ENCODE measurements at places on chromosomes 2 and 18. TPM values are rescaled to one million over a fixed set of nuclear protein-coding genes. Genes with fewer than 3 reads are reported as not detected.

Gene CXCR1
- total RNA-seq, result not detected

GRCh38 chr18:8705961-8706790, 820 bp downstream of the MTCL1 start:
- DNase-seq, result peak; percentile 65

- DNase-seq, result no peak
These were observed 600.5 kb upstream of the SYT4 start for GRCh38 chr18:43877616-43878321.

- no peak for DNase-seq
These were observed 269.3 kb downstream of the GLI2 start for GRCh38 chr2:121004950-121005349.

Gene SKOR2
- total RNA-seq, result not detected

GRCh38 chr18:43651057-43651456, 373.8 kb upstream of the SYT4 start:
- DNase-seq, result no peak

- peak; percentile 13 for DNase-seq
These were observed 39.5 kb downstream of the RRM2 start for GRCh38 chr2:10161961-10162441.

Gene IL1RN
- not detected for total RNA-seq

Gene CRYBA2
- not detected for total RNA-seq

GRCh38 chr2:204033611-204034495, 97.3 kb downstream of the ICOS start:
- no peak for DNase-seq

- DNase-seq, result no peak
These were observed 9.6 kb upstream of the MTA3 start for GRCh38 chr2:42558827-42559226.

DNA sequence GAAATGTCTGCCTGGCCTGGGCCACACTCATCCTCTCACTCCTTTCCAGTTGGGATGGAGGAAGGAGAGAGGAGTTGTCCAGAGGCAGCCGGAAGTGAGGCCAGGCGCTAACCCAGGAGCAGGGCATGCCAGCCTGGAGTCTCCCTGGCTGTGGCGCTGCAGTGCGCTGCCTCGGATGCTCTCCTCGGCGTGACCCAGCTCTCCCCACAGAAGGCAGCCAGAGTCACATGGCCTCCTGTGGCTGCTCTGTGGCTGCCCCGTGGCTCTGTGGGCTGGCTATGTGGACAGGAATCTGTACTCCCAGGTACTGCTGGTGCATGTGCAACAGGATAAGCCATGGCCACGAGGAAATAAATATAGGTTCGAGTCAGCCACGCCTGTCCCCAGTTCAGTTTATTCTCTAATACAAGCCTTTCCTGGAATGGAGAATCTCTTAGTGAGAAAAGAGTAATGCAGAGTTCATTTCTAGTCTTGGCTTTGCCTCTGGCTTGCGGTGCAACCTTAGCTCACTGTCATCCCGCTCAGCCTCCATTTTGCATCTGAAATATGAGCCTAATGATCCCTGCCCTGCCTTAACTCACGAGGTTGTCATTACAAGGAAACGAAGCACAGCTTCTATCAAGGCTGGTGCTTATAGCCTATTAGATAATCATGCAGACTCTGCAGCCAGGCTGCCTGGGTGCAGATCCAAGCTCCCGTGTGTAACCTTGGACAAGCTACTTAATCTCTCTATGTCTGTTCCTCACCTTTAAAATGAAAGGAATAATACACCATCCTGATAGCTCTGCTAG, 106.3 kb downstream of the ANTXR1 start:
- no peak for DNase-seq

Gene DRC1
- not detected for total RNA-seq

Gene CRYGD
- total RNA-seq, result not detected

Gene HTR2B
- total RNA-seq, result not detected

DNA sequence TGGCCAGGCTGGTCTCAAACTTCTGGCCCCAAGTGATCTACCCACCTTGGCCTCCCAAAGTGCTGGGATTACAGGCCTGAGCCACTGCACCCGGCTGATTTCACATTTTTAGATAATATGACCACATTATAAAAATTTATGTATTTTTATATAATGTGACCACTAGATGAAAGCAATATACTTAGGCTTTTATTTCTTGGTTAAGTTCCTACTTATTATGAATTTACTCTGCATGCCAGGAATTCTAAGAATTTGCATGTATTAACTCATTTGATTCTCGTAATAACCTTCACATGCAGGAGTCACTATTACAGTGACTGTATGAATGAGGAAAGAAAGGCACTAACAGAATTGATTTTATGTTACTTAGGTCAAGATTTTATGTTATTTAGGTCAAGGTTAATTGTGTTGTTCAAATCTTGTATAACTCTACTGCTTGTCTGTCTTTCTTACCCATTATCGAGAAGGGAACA, 25.6 kb upstream of the CASP8 start:
- DNase-seq, result peak; percentile 55

DNA sequence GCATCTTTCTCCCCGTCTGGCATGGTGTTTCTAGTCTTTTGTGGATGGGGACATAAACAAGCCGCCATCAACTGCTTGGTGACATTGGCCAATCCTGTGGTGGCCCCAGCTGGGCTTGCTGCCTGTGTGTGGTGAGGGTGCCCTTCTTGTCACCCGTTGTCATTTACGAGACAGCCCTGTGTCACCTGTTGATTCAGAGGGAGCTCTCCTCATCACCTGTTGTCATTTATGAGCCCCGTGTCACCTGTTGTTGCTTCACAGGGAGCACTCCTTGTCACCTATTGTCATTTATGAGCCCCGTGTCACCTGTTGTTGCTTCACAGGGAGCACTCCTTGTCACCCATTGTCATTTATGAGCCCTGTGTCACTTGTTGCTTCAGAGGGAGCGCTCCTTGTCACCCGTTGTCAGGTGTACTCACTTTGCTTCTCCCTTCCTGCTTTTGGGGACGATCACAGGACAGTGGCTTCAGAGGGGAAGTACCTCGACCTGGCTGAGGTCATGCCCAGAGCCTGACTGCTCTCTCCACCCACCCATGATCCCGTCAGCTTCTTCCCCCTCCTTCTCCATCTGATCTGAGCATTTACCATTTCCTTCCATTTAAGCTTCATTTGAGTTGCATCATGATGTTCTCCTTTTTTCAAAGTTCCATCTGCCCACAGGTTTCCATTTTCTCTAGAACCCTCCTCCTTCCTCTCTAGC, 29.1 kb downstream of the HPCAL1 start:
- DNase-seq, result no peak

DNA sequence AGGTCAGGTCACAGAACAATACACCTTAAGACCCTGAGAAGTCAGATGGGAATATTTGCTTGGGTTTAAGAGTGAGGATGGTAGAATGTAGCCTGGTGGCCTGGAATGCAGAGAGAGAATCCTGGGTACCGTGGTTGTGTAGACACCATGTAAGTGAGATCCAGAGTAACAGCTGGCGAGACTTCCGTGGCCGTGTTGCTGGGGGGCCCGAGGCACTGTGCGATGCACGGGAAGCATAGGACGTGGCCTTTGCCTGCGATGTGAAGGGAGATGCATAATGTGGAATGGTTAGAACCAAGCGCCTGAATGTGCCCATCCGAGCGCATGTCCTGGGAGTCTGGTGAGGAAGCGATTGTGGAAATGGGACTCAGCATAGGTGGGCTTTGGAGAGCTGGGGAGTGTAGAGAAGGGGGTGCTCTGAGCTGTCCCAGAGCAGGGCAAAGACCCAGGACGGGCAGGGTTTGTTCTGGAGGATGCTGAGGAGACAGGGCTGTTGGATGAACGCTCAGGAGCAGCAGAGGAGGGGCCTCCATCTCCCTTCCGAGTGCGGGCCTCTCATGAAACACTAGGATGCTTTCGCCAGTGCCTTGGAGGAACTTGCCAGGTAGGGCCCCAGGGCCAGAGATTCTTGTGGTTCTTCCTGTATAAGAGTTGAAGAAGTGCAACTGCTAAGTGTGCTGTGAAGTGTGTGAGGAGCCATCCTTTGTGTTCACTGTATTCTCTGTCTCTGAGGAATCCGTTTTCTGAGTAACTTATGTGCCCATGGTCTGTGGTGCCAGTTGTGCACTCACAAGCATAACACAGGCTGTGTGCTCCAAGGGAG, 7.1 kb downstream of the RNF144A start:
- no peak for DNase-seq

Gene COL5A2
- 962 TPM for total RNA-seq

GRCh38 chr2:134457353-134457752, 203.5 kb downstream of the MGAT5 start:
- DNase-seq, result no peak

- no peak for DNase-seq
These were observed 257.7 kb upstream of the AGAP1 start for GRCh38 chr2:235235977-235236767.

GRCh38 chr2:17816396-17817245, at the start of gene MSGN1:
Gene MSGN1, plus strand, starts transcription at chr2:17816460. Its CDS starts 59 bp downstream, at chr2:17816519.
- DNase-seq, result no peak

GRCh38 chr2:17579605-17580318, 39.3 kb downstream of the VSNL1 start:
- DNase-seq, result no peak

GRCh38 chr2:238092486-238093035, 7.6 kb upstream of the ESPNL start:
- DNase-seq, result no peak

DNA sequence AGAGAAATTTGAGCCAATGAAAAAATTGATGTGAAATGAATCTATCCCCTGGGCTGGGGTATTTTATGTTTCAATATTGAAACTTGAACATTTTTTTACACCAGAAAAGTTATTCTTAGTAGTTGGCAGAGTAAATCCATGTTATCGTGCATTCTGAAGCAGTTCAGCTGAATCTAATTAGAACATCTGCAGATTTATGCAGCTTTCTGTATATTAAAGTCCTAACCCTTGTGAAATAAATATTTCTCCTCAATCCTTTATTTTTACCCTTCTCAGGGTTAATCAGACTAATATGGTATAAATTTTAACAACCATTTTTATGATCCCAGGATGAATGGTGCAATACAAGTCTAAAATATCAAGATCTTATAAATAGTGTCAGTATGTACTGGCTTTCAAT, 69.5 kb downstream of the CDH20 start:
- DNase-seq, result no peak

DNA sequence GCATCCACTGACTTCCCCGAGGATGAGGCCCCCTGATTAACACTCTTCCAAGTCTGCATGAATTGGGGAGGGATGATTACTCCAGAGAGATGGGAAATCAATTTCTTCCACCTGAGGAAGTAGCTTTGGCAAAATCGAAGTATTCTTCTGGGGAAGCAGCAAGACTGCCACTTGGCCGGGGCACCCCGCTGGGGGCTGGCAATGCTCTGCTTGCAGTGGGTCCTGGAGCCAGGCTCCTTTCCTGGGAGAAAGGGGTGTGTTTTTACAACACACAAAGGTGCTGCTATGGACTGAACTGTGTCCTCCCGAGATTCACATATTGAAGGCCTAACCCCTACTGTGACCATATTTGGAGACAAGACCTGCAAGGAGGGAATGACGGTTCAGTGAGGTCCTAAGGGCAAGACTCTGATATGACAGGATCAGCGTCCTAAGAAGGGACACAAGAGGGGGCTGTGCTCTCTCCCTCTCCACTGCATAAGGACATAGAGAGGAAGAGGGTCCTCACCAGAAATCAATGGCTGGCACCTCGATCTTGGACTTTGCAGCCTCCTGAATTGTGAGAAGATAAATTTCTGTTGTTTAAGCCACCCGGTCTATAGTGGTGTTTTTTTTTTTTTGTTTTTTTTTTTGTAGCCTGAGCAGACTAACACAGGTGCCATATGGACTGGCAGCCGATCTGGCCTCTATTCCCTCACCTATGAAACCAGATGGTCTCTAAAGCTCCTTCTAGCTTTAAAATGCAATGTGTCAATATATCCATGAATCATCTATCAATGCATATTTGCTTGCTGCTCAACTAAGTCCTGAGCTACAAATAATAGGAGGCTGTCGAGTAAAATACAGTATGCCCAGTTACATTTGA, 3.6 kb upstream of the SMARCAL1 start:
- no peak for DNase-seq

Gene POTEC
- total RNA-seq, result not detected

DNA sequence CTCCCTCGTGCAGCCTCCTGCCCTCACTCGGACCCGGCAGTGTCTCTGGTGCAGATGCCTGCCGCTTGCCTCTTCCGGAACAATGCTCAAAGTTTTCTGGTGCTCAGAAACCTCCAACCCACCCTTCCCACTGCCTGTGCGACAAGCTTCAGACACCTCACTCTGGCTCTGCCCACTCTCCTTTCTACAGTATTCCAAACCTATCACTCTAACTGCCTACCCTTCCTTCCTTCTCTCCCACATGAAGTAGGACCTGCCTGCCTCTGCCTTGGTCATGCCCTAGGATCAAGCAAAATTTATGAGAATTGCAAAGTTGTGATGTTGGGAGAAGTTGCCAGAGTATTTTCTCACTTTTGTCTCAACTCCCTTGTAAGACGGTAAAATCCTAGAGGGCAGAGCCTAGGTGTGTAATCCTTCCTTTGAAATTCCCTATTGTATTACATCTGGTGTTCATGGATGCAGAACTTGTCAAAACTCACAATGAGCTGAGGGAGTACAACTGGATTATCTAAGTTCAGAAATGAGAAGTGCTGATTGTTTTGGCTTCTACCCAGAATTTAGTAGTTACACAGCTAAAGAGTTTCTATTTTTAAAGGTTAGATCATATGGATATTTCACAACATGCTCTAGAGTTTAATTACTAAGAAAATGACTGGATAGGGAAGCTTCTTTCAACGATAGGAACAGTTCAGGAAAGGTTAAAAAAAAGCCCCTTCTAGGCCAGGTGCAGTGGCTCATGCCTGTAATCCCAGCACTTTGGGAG, 7.2 kb downstream of the NPC1 start:
- peak; percentile 71 for DNase-seq
